ENCODE measurements at places on chromosomes 2 and 18.

- DNase-seq = no peak
Measured at GRCh38 chr2:234128606-234129005, 78.1 kb downstream of the SPP2 start.

GRCh38 chr2:158904627-158905177 is 63.7 kb upstream of the TANC1 start:
- DNase-seq = no peak

- no peak for DNase-seq
Measured at GRCh38 chr2:60867848-60868247, 13.5 kb upstream of the REL start.

DNA sequence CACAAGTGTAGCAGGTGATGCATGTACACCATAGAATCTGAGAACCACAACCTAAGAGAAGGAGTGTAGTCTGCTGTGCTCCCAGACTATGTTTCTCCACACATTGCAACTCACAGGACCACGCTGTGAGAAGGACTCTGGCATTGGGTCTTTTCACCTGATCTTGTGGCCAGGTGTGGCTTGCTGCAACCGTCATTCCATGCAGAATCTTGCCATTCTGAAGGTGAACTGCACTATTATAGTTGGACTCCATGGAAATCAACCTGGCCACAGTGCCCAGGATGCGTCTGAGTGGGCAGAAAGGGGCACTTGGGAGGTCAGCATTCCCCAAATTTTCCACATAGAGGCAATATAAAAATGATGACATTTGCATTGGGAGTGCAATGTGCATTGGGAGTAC is 122.2 kb downstream of the CAPN13 start:
- no peak for DNase-seq

GRCh38 chr18:71583252-71583651 is 960.9 kb downstream of the CBLN2 start:
- DNase-seq = no peak

DNA sequence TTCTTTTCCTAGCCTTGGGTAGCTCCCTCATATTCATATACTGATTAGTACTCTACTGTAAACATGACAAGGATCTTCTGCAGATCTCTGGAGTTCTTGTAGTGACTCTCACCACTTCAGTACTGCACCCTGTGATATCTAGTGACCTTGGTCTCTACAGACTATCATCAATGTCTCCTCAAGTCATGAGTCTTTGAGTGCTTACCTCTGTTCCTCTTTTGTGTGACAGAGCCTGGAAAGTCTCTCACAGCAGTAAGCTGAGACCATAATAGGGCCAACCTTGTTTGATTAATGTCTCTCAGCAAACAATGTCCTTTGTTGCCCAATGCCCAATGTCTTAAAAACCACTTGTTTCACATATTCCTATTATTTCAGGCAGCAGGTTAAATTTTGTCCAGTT is 34.2 kb upstream of the BAZ2B start:
- no peak for DNase-seq

DNA sequence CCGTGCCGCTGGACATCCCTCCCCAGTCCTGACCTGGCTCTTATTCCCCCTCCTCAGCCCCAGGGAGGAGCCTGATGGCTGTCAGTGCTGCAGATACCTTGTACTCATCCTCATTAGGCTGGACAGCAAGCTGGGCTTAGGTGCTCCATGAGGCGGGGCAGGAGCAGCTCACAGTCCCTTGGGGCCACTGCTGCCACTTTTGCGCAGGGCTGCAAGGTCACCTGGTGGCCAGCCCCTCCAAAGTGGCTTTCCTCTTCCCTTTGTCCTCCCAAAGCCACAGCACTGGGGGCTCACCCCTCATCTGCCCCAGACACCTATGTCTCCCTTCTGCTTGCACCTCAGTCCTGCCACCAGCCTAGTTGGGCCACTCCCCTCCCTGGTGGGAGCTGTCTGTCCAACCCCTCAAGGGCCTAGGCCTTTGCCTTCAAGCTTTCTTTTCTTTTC is 60.8 kb downstream of the FAM168B start:
- DNase-seq = no peak

DNA sequence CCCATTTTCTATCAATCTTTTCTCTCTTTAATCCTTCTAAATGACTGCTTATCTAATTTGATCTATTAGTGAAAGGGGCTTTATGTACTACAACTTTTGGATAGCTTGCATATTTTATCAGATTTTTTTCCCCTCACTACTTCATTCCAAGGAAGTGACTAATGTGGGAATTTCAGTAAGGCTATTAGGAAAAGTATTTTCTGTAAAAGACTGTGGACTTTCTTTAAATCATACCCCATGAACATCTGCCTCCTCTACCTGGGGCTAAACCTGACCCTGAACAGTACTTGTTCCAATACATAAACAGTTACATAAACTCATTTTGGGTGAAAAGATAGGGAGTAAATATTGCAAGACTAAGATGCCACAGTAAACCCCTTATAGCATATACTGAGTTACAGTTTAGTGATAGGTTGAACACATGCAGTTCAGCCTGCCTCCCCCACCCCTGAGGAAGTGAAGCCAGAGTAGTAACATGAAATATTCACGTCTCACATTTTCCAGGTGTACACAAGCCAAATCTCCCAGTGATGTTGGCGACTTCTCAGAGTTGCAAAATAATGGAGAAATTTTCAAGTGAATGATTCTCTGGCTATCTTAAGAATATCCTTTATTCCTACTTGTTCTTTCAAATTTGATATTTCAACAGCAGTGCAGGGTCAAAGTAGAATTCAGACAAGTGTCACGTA is 590.9 kb upstream of the ZEB2 start:
- DNase-seq = no peak

GRCh38 chr18:34742891-34743341 is 32.8 kb downstream of the DTNA start:
- no peak for DNase-seq

- no peak for DNase-seq
Measured at GRCh38 chr2:123935405-123935804, 89.7 kb upstream of the CNTNAP5 start.

- no peak for DNase-seq
Measured at GRCh38 chr2:163617517-163617916, 118.3 kb downstream of the FIGN start.

DNA sequence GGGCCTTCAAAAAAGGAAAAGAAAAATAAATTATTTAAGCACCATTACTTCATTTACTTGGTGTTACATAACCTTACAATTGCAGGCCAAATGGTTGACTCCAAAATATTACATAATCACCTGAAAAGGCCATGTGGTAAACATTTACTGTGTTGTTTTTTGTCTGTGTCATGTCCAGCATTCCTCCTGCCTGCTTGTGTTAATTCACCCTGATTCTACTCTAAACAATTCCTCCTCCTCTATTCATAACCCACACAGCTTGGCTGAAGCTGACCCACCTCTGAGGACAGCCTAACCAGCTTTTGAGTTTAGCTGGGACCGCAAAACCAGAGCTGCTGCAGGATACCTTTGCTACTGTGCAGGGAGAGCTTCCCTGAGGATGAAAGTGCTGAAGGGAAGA is 35.4 kb downstream of the TMX3 start:
- DNase-seq = no peak

GRCh38 chr2:74815941-74816340 is 18.0 kb upstream of the HK2 start:
- DNase-seq = no peak

GRCh38 chr2:97932975-97933662 is 62.6 kb downstream of the TMEM131 start:
- no peak for DNase-seq

- DNase-seq = no peak
Measured at GRCh38 chr2:36886664-36887063, 79.7 kb downstream of the STRN start.

DNA sequence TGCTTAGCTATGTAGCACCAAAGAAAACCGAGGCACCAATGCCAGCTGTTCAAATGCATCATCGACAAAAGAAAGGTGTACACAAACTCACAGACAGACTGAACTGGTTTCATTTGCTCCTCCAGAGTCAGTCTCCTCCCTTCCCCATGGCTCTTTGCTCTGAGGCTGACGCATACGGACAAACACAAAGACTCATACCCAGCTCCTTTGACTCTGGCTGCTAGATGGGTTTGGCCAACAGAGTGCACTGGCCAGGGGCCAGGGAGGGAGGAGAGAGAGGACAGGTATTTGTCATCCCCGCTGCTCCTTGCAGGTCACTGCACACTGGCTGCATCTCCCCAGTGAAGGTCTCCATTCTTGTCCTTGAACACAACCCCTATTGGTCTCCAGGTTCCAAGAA is 40.7 kb downstream of the DNER start:
- no peak for DNase-seq

GRCh38 chr2:5230855-5231254 is 461.3 kb upstream of the SOX11 start:
- no peak for DNase-seq

DNA sequence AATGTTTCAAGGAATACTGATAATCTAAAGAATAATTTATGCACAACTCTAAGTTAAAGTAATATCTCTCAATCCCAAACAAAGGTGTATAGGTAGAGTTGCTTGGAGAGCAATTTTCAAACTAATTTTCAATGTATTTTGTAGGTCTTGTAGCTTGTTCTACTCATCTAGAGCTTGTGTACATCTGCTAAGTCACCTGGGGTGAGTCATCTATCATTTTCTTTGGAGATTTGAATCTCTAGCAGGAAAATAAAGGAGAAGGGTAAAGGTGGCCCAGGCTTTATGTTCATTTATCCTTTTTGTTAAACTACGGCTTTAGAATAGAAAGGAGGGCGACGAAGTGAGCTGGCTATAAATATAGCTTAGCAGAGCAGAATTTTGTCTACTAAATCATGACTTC is 76.8 kb upstream of the THUMPD2 start:
- no peak for DNase-seq

- no peak for DNase-seq
Measured at GRCh38 chr2:241774419-241775222, 2.0 kb upstream of the GAL3ST2 start.

DNA sequence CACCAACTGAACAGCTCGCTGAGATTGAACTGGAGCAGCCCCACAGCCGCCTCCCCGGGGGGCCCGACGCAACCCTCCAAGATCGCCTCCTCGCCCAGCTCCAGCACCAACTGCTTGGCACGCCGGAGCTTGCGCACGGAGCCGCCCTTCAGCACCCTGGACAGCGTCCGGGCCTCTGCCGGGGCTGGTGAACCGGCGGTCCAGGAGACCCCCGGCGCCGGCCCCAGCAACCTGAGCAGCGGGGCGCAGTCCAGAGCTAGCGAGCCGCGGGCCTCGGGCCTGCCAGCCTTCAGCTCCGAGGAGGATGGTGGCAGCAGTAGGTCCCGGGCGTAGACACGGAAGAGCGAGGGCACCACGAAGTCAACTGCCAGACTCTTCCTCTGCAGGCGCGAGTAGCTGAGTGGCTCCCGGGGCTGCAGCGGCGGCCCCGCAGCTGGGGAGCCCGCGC is 1.2 kb downstream of the ALK start:
- DNase-seq = peak; percentile 6

GRCh38 chr2:23600346-23600745 is 215.4 kb downstream of the KLHL29 start:
- no peak for DNase-seq

- no peak for DNase-seq
Measured at GRCh38 chr2:12428786-12429185, 287.9 kb upstream of the TRIB2 start.

GRCh38 chr2:222715742-222716141 is 44.3 kb downstream of the MOGAT1 start:
- DNase-seq = no peak

- no peak for DNase-seq
Measured at GRCh38 chr2:8352296-8352695, 329.6 kb upstream of the ID2 start.

DNA sequence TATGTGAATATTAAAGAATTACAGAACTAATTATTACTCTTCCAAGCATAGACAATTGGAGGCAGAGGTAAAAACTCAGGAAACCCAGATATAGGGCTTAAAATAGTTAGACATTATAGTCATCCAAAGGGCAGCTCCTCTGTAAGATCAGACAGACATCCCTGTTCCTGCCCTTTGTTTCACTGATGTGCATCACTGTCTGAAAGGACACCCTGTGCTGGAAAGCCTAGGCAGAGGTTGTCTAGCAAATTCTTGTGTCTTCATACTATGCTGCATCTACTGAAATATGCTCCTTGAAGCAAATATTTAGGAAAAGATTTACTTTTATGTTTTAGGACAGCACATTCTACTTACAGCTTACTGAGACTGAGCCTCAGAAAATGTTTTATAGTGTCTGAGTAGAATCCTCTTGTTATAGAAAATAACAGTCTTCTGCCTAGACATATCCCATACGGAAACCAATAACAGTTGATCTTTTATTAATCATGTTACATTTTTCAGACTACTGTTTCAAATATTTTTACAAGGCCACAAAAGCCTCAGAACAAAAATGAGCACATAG is 977.3 kb upstream of the CDH2 start:
- DNase-seq = no peak

DNA sequence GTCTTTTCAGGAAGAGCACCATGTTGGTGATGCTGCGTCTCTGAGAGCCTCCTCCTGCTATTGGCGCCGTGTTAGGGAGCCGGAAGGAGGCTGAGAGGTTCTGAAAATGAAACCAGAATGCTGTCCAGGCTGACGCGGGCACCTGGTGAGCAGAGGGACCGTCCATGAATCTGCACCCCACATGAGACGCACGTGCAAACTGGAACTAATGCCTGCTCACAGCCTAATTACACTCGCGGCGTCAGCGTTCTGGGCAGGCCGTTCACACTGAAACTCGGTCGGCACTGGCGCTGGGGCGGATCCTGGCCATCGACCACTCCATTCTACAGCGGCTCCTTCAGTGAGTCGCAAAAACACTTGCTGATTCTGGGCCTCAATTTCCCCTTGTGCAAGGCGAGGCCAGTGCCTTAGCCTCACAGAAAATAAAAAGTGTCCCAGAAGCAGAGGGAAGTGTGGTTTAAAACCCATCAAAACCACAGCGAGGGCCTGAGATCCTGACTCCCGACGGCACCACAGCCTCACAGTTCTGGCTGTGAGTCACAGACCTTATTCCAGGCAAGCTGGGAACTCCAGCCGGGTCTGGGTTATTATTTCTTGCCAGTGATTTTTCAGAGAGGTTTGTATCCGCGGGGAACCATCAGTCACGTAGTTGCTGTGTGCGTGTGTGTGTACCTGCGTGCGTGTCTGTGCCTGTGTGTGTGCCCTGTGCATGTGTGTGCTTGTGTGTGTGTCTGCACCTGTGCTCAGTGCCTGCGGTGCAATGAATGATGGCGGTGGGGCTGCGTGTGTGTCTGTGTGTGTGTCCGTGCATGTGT is 49.1 kb upstream of the CTDP1 start:
- no peak for DNase-seq

- DNase-seq = no peak
Measured at GRCh38 chr2:65576861-65577601, 144.6 kb upstream of the SPRED2 start.
